ENCODE measurements at places on chromosomes 4 and X. TPM values are rescaled to one million over a fixed set of nuclear protein-coding genes. Genes with fewer than 3 reads are reported as not detected.

DCHS2 gene
- under 0.01 TPM for total RNA-seq

GABRG1 gene
- total RNA-seq: not detected

CTAG2 gene
- not detected for total RNA-seq

RPL34 gene
- 998 TPM for total RNA-seq

TRIM60 gene
- total RNA-seq: not detected

GLOD5 gene
- not detected for total RNA-seq

TRIM75 gene
- total RNA-seq: not detected

MTTP gene
- 0.09 TPM for total RNA-seq

PPP1R3F gene
- 5.0 TPM for total RNA-seq

GABRE gene
- total RNA-seq: 58.4 TPM

TLR1 gene
- 0.92 TPM for total RNA-seq

ITIH6 gene
- total RNA-seq: not detected
